Kidney (tissue), 22 donors: ENCODE measurements at places on chromosomes 4 and X. TPM values are rescaled to one million over a fixed set of nuclear protein-coding genes. Genes with fewer than 3 reads are reported as not detected.

GRCh38 chr4:134132086-134132783 lies 69.4 kb downstream of the PABPC4L start:
- H3K27ac ChIP-seq = no peak overlapping the region
- H3K27me3 ChIP-seq = no peaks in the 10 kb centered on the region
- DNase-seq = no peak
- no peak overlapping the region for H3K4me3 ChIP-seq
- no peaks in the 10 kb centered on the region for H3K36me3 ChIP-seq
- H3K4me1 ChIP-seq = no peaks in the 10 kb centered on the region

DNA sequence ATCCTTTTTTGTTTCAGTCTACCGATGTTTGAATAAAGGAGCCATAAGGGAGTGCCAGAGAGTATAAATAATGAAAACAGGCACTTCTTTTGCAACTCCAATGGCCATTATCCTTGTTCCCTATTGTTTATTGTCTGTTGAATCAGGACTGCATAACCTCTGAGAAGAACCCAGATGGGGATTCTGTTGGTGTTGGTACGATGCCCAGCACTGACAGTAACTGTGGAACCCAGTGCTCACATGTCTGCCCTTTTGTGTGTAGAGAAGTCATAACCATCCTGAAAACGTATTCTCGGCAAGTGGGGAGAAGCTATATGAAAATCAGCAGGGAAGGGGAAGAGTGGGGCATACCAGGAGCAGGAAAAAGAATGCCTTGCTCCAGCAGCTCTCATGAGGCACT lies 195.1 kb upstream of the EDNRA start:
- no peaks in the 10 kb centered on the region for H3K4me1 ChIP-seq
- H3K27ac ChIP-seq = no peak overlapping the region
- H3K27me3 ChIP-seq = no peaks in the 10 kb centered on the region
- DNase-seq = no peak
- no peak overlapping the region for H3K4me3 ChIP-seq

GRCh38 chrX:87425618-87426017 lies 92.0 kb upstream of the KLHL4 start:
- no peaks in the 10 kb centered on the region for H3K27me3 ChIP-seq
- H3K27ac ChIP-seq = no peak overlapping the region
- DNase-seq = no peak
- H3K4me3 ChIP-seq = no peak overlapping the region

DNA sequence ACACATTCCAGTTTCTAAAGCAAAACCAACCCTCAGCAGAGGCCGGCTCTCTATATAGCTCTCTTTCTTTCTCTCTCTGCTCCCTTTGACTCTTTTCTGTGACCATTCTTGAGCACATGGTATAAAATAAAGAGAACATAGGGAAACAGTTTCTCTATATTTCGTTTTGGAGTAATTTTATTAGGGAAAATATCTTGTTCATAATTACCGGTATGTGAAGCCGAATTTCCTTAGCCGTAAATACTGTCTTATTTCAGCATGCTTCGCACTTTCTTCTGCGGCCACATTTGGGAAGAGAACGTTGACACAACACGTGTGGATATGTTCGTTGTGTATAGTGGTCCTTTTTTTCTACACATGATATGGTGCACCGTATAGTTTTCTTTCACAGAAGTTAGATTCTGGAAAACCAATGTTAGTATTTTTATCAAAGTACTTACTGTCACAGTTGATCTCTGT lies 4.9 kb upstream of the LEF1 start:
- H3K36me3 ChIP-seq = no peaks in the 10 kb centered on the region
- no peak for DNase-seq
- H3K4me1 ChIP-seq = no peaks in the 10 kb centered on the region
- H3K27ac ChIP-seq = no peak overlapping the region
- peaks cover 16% of the 10 kb centered on the region for H3K27me3 ChIP-seq

DNA sequence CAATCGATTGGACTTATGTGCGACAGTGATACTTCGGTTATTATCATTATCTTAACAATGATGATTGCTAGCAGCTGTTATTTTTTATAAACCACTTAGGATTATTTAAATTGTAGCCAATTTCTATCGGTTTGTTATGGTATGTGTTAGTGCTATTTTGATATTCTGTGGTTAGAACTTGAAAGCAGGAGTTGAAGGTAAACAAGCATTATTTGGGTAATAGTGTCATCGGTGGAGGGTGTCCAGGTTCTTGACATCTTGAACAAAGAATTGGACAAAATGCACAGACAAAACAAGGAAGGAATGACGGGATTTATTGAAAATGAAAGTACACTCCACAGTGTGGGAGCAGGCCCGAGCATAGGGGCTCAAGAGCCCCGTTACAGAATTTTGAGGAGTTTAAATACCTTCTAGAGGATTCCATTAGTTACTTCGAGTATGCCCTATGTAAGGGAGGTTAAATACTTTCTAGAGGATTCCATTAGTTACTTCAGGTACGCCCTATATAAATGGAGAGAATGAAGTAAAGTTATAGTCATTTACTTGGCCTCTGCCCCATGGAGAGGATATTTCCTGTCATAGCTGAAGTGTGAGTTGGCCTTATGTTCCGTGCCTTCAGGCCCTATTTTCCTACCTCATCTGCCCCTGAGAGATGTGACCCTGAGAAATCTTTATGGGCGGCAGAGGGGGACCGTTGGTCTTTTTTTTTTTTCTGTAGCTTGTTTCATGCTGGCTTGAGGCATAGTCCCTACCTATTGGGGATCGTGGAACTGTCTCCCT lies 13.1 kb downstream of the MOB1B start:
- DNase-seq = no peak
- H3K36me3 ChIP-seq = no peaks in the 10 kb centered on the region
- no peaks in the 10 kb centered on the region for H3K27me3 ChIP-seq

DNA sequence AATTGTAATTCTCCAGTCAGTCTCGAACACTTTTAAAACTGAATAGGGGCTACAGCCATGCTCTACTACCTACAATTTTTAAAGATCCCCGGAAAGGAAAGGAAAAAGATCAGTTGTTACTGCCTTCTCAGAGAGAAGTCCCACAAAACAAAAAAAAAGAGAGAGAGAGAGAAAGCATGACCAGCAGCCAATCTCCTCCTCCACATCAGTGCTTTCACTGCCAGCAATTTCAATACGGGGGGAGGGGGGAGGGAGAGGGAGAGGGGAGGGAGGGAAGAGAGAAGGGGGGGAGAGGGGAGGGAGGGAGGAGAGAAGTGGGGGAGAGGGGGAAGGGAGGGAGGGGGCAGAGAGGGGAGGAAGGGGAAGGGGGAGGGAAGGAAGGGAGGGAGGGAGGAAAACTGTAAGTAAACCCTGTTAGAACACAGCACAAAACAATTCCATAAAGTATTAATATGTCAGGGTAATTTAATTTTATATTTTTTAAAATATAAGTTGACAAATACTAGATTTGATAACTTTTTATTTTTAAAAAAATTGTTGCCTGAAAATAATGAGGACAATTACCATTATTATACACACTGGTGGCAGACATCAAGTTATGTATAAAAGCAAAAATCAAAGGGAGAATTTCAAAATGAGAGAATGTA lies 108.0 kb downstream of the LRBA start:
- H3K4me1 ChIP-seq = no peaks in the 10 kb centered on the region
- H3K36me3 ChIP-seq = peaks cover 2% of the 10 kb centered on the region
- H3K27ac ChIP-seq = no peak overlapping the region
- peak; percentile 9 for DNase-seq

- H3K4me3 ChIP-seq = no peak overlapping the region
- no peaks in the 10 kb centered on the region for H3K36me3 ChIP-seq
- no peaks in the 10 kb centered on the region for H3K4me1 ChIP-seq
- H3K27ac ChIP-seq = no peak overlapping the region
Measured at GRCh38 chr4:89069481-89069880, 12.5 kb upstream of the FAM13A start.

- DNase-seq = no peak
- H3K4me3 ChIP-seq = no peak overlapping the region
- H3K27me3 ChIP-seq = no peaks in the 10 kb centered on the region
- no peak overlapping the region for H3K27ac ChIP-seq
- H3K36me3 ChIP-seq = peaks cover 4% of the 10 kb centered on the region
Measured at GRCh38 chr4:113499166-113499565, 262.4 kb downstream of the CAMK2D start.

DNA sequence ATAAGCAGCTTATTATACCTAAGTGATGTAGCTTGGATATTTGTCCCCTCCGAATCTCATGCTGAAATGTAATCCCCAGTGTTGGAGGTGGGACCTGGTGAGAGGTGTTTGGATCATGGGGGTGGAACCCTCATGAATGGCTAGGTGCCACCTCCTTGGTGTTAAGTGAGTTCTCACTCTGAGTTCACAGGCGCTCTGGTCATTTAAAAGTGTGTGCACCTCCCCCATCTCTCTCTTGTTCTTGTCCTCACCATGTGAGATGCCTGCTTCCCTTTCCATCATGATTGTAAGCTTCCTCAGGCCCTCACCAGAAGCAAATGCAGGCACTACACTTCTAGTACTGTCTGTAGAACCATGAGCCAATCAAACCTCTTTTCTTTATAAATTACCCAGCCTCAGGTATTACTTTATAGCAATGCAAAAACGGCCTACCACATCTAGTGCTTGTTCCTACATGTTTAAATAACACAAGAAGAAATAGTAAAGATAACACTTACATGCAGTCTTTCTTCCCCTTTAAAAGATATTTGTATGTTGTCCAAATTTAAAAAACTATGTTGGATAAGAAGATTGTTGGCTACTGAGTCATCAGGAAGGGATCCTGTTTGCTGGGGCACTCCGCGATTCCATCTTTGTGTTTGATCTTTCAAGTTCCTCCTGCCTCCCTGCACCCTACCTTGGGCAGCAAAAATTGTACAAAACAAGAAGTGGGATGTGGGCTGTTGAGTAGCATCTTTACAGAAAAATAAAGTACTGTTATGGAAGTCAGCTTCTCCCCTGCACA lies 29.7 kb downstream of the PPP1R2C start:
- no peak overlapping the region for H3K4me3 ChIP-seq
- H3K27me3 ChIP-seq = no peaks in the 10 kb centered on the region
- H3K36me3 ChIP-seq = no peaks in the 10 kb centered on the region
- no peak for DNase-seq
- H3K27ac ChIP-seq = no peak overlapping the region

DNA sequence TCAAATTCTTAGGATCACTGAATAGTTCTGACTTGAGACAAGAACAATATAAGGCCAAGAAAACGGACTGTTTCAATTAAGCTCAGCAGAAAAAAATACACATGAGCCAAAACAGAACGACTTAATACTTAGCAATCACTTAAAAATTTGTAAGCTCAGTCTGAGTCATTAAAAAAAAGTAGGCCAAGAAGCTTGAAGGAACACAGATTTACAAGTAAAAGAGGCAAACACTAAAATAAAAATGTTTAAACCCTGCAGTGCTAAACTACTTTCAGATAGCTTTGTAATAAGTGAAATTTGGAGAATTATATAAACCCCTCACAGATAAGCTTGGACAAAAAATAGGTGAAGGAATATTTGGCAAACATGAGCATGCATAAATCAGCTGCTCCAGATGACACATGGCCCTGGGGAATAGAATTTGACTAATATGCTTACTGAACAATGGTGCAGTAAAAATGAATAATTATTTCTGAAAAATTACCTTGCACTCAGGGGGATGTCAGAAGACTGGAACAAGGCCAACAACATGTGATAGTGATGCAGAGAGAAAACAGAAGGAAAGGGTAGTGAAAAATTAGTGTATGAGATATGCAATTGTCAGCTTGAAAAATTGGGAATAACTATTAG lies 49.6 kb downstream of the LNX1 start:
- no peak overlapping the region for H3K27ac ChIP-seq
- peaks cover 6% of the 10 kb centered on the region for H3K4me1 ChIP-seq
- H3K27me3 ChIP-seq = no peaks in the 10 kb centered on the region
- H3K4me3 ChIP-seq = no peak overlapping the region

DNA sequence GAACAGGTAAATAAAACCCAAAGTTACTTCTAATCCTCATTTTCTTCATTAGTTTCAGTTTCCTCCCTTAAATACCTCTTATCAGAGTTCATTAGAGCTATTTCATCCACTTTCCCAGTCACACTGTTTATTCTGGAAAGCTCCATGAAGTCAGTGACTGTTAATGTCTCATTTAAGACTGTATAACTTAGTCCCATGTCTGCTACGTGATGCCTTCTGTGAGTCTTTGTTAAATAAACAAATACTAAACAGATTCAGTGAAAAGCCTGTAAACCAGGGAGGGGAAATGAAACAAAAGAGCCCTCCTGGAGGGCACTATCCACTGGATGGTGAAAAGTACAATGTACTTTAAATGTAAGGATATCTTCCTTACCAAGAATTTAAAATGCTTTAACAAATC lies 24.7 kb downstream of the ACE2 start:
- H3K27ac ChIP-seq = no peak overlapping the region
- H3K36me3 ChIP-seq = no peaks in the 10 kb centered on the region
- DNase-seq = no peak
- H3K4me3 ChIP-seq = no peak overlapping the region

The CYBB gene
- total RNA-seq = 43.7 TPM

The TLR7 gene
- total RNA-seq = 1.7 TPM

The CENPU gene
- 2.5 TPM for total RNA-seq

The PCDH7 gene
- 10.2 TPM for total RNA-seq

The THAP6 gene
- 22.1 TPM for total RNA-seq

The NR0B1 gene
- total RNA-seq = 0.16 TPM

The IDUA gene
- total RNA-seq = 58.5 TPM
